ENCODE measurements at places on chromosomes 4 and X.

- DNase-seq = no peak
Observed at GRCh38 chr4:73676136-73676535, 55.9 kb upstream of the RASSF6 start.

- no peak for DNase-seq
Observed at GRCh38 chr4:40874901-40875300, 125.1 kb downstream of the NSUN7 start.

DNA sequence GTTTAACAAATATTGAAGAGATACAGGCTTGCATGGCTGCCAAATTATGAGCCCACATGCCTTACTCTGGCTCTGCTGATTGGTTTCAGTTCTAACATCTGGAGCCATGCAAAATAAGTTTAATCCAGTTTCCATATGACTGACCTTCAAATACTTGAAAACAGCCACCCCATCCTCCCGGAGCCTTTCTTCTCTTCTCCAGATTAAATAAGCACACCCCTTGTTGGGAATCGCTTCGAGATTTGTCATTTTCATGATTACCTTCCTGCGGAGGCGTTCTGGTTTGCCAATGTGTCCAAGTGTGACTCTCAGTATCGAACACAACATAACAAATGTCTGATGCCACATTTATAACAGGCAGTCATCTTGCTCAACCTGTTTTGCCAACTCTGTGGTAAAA is 101.6 kb upstream of the JADE1 start:
- DNase-seq = no peak

DNA sequence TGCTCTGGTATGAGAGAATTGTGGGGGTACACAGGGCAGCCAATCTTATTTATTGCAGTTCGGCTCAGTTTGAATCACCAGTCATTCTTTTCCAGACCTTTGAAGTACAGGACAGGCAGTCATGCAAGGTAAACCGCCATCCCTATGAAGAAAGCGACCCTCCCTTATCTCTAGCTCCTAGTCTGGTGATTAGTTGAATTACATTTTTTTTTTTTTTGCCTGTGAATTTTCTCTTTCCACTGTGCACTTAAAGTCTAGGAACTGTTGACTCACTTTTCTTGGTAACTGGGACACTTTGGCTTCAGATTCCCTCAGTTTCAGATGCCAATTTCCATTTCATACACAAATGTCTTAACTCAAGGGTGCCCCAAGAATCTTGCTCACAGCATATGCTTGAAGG is 82.4 kb upstream of the FAM9C start:
- no peak for DNase-seq

DNA sequence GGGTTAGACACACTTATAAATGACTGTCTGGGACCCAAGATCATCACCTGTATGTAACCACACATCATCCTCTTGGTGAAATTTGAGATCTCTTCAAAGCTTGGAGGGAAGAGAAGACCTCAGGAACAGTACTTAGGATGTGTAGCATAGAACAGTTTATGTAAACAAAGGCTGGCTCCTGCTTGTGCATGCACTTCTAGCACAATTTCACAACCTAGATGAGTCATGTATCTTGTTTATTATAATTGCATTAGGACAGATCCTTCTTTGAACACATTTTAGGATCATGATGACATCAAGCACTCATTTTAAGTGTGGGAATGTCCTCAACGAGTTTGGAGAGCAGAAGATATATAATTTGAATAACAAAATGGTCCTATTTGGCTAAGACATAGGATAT is 26.3 kb upstream of the ZMAT1 start:
- no peak for DNase-seq

- DNase-seq = peak; percentile 9
Observed at GRCh38 chrX:53440101-53440500, 5.9 kb upstream of the HSD17B10 start.

GRCh38 chr4:21476757-21477156 is 471.8 kb downstream of the KCNIP4 start:
- DNase-seq = no peak

DNA sequence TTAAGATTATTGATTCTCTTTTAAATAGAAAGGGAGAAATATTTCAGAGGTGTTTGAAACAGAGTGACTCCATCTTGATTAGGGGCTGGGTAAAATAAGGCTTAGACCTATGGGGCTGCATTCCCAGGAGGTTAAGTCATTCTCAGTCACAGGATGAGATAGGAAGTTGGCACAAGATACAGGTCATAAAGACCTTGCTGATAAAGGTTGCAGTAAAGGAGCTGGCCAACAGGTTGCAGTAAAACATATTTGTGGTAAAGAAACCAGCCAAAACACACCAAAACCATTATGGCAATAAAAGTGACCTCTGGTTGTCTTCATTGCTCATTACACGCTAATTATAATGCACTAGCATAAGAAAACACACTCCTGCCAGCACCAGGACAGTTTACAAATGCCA is 165.0 kb downstream of the SPIN4 start:
- no peak for DNase-seq

- no peak for DNase-seq
Observed at GRCh38 chr4:87120411-87121162, 99.8 kb downstream of the KLHL8 start.

Measured in AML-193 (cell line).